ENCODE measurements at places on chromosomes 7 and 10.

GRCh38 chr7:149321978-149322541, 60.1 kb downstream of the ZNF783 start:
- DNase-seq: no peak

- DNase-seq: no peak
Observed at GRCh38 chr10:123458933-123459332, 207.2 kb upstream of the GPR26 start.

GRCh38 chr10:132279873-132280645, 27.7 kb downstream of the STK32C start:
- DNase-seq: no peak

- no peak for DNase-seq
Observed at GRCh38 chr10:650886-651615, 38.4 kb downstream of the DIP2C start.

DNA sequence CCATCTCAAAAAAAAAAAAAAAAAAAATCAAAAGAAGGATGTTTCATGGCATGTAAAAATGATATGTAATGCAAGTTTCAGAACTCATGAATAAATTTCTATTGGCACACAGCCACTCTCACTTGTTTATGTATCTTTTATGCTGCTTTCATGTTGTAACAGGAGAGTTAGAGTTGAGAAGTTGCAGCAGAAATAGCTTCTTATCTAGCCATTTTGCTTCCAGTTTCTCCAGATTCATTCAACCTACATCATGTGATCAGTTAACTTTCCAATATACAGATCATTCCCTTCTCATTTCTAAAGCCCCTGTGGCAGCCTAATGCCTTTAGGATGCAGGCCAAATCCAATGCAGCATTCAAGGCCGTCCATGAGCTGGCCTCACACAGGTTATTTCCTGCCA, 30.4 kb downstream of the ZNF786 start:
- DNase-seq: no peak

- no peak for DNase-seq
Observed at GRCh38 chr10:93600446-93601145, 439 bp downstream of the RBP4 start.

DNA sequence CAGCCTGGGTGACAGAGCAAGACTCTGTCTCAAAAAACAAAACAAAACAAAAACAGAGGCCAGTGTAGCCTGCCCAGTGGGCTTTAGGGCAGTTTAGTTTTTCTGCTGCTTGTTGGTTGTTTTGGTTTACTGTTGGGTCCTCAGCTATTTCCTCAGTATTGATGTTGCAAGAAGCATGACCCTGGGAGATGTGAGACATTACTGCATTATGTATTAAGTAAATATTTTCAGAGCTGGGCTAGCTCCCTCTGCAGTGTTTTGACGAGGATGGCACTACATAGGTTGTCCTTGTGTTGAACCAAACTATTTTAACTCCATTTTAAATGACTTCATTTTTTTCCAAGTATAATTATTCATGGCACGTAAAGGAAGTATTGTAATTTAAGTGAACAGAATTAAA, 4.8 kb downstream of the AKAP9 start:
- no peak for DNase-seq

GRCh38 chr10:50807851-50808776, 68.4 kb downstream of the ASAH2B start:
- no peak for DNase-seq

- no peak for DNase-seq
Observed at GRCh38 chr7:128171-129080, 63.9 kb upstream of the FAM20C start.

- DNase-seq: no peak
Observed at GRCh38 chr10:59900048-59900727, 6.2 kb downstream of the CCDC6 start.

GRCh38 chr7:23373151-23374004, 74.2 kb downstream of the MALSU1 start:
- peak; percentile 12 for DNase-seq

GRCh38 chr10:119242186-119242585, 34.8 kb downstream of the GRK5 start:
- no peak for DNase-seq

GRCh38 chr7:40709062-40709964, 574.5 kb downstream of the SUGCT start:
- no peak for DNase-seq

- DNase-seq: no peak
Observed at GRCh38 chr7:138570715-138571114, 110.7 kb downstream of the TRIM24 start.

DNA sequence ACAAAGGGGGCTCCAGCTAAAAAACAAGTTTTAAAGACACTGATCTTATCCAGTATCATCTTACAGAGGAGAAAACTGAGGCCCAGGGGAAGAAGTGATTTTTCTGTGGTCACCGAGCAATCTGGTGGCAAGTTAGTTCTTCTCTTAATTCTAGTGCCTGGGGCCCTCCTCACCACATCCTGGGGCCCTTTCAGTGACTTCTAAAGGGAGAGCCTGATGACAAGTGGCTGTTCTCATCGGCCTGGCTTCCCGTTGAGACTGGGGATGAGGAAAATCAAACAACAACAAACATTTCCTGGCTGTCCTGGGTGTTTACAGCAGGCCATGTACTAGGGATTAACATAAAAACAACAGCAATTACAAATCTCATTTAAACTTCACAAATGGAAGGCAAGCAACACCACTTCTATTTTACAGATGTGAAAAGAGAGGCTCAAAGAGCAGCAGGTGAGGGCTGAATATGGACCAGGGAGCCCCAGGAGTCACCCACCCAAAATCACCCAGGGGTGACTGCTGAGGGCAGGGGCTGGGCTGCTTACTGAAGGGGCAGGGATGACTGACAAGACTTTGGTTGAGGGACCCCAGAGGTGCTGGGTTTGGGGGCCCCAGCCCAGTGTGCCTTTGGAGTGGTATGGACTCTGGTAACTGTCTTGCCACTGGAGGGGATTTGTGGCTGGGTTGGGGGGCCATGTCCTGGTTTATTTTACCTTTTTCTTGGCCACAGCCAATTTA, 24.7 kb upstream of the MTPAP start:
- peak; percentile 24 for DNase-seq

GRCh38 chr10:73293461-73293860, 41.0 kb upstream of the MRPS16 start:
- no peak for DNase-seq

- no peak for DNase-seq
Observed at GRCh38 chr7:106031300-106032035, 68.4 kb downstream of the CDHR3 start.

GRCh38 chr10:75971402-75972211, 540.2 kb downstream of the LRMDA start:
- DNase-seq: no peak

- no peak for DNase-seq
Observed at GRCh38 chr7:101564778-101565211, 64.3 kb downstream of the MYL10 start.

- no peak for DNase-seq
Observed at GRCh38 chr10:95877881-95878280, 29.9 kb upstream of the CC2D2B start.

- no peak for DNase-seq
Observed at GRCh38 chr7:35418716-35419390, 165.0 kb upstream of the TBX20 start.

DNA sequence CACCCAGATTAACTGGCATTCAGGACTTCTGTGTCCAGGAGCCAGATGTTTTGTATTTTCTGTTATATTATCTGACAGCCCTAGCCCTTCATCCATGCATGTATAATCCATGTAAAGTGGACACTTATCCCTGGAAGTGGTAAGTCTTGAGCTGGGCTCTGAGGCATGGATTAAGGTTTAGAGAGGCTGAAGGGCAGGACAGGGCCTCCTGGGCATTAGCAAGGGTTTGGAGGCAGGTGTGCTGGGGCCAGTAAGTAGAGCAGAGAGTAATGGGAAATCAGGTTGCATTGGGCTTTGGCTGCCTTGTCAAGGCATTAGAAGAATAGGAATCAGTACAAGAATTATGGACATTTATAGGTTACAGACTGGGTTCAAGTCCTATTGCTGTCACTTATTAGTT, 138.0 kb downstream of the DYNC1I1 start:
- no peak for DNase-seq

DNA sequence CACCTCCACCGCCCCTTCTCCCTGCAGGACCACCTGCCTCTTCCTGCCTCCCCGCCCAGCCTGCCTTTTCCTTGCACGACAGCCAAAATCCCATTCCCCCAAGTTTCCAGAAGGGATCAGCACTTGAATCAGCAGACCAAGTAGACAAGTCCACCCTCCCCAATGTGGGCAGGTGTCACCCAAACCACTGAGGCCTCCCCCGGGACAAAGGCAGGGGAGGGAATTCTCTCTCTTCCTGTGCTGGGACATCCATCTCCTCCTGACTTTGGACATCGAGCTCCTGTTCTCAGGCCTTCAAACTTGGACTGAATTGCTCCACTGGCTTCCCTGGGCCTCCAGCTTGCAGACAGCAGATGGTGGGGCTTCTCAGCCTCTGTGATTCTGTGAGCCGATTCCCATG, 21.6 kb upstream of the PSMG3 start:
- no peak for DNase-seq

DNA sequence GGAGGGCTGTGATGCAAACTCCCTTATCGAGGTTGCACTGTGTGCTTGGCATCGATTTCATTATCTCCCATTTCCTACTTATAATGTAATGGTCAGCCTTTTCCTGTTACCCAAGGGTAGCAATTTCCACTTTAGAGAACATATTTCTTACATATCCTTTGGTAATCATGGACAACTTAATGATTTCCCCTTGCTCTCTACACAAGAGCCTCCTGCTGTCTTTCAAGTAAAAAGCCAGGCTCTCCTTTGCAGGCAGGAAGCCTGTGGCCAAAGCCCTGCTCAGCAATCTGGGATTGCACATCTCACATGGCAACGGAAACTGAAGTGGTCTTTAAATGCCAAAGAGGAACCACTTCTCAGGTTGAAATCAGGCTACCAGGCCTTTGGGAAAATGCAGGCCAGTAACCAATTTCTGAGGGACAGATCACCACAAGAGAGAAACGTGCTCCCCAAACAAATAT, 86.7 kb upstream of the IKZF1 start:
- DNase-seq: no peak

DNA sequence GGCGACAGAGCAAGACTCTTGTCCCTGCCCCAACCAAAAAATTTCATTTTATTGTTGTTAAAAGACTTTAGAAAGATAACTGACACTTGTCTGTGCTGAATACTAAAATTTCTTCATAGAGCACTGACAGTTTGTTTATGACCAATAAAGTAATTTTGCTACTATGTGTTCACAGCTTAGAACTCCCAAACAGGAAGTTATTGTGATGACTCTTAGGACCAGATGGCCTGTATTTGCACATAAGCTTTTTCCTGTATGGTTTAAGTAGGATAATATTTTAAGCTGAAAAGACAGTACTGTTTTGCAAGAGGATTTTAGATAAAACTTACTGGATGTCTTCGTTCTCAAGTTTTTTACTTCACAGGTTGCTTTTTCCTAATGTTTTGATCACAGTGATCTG, 80.7 kb downstream of the MMRN2 start:
- no peak for DNase-seq

DNA sequence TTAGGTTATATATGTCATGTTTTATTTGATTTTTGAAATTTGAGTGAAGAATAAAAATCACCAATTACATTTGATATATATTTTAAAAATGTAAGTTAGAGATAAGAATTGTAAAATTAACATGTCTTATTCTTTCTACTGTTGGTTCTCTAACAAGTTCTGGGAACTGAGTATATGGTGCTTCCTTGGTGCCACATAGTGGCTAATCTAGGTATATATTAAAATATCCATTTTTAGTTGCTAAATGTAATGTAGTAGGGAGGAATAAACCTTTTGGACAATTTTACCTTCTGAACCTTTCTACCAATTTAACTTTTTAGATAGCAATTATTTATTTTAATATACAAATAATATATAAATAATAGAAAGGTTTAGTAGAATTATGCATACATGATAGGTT, 17.5 kb downstream of the CFAP69 start:
- DNase-seq: no peak

DNA sequence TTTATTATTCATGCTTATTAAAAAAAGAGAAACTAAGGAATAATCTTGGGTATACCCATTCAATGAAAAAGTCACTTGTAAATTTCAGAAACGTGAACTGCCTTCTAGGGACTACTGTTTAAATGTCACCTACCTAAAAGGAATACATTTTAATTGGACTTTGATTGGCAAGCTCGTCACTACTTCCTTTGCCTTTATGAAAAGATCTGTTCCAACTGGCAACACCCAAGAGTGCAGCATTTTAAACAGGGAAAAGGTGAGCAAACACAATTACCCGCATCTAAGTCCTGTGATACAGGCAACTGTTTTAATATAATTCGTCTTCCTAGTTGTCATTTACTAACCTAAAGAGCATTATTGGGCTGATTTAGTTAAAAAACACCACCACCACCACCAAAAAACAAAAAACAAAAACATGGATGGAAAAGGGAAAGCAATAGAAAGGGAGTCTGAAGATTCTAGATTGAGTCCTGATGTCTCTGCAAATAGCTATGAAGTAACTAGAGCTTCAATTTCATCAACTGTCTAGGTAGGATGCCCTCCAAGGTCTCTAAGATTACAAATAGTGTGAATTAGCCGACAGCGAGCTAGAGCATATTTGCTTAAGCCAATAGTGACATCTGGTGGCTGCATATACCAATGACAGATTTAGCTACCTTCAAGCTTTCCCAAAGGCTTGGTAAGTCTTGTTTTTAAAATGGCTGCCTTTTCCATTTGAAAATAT, 33.8 kb upstream of the ICA1 start:
- DNase-seq: peak; percentile 52

GRCh38 chr10:126687121-126687606, 16.7 kb upstream of the C10orf90 start:
- DNase-seq: no peak

GRCh38 chr7:6167587-6168476, 104.6 kb downstream of the CYTH3 start:
- DNase-seq: no peak

DNA sequence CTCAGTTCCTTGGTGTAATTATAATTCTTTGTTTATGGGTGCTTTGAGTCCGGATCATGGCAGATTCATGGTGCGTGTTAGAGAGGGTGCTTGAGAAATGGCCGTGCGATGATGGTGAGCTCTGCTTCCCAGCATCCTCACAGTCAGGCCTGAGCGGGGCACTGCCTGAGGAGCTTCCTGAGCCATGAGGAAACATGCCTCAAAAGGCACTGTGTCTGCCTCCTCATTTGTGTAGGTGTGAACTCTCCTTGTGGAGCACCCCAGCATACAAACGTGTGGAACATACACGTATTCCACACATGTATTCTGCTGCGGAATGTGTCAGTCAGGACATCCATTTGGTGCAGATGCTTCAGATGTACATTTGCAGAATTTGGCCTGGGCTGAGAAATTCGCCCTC, 205.4 kb downstream of the CELF2 start:
- no peak for DNase-seq
